NCI-H1105 treated with DMSO at 0.1 percent for 48 hours (cell line): ENCODE measurements at places on chromosomes 3 and 15.

GRCh38 chr15:69072906-69073305 is 58.4 kb downstream of the NOX5 start:
- no peak for DNase-seq

DNA sequence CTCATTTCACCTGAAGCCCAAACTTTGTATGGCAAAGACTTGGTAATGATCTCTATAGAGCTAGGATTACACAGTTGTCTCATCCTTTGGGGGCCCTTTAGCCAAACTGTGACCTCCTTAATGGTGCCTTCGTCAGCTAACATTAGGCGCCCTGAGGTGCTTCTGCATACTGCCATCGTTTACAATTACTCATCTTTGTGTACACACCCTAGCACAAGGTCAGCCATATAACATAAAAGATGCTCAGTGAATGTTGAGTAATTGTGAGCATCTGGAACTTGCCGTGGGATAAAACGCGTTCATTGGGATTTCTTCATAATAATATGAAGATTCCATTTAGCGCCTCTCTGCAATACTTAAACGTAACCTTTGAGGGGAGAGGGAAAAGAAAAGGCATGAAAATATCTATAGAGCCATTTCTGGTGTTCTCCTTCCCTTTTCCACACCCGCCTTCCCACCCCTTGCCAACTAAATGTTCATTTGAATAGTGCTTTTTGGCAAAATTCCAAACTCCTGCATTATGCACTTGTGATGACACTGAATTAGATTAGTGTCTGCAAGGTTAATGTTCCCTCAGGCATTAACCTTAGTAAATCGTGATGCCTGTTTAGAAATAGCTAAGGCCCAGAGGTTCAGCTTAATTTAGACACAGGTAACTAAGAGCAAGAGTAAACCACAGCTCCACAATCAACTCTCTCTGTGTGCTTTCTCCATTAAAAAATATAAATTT is 990 bp upstream of the ZNF148 start:
- DNase-seq: peak; percentile 74

GRCh38 chr3:123143669-123144411 is 57.9 kb upstream of the SEC22A start:
- no peak for DNase-seq

GRCh38 chr3:65902304-65902793 is 136.4 kb downstream of the MAGI1 start:
- DNase-seq: no peak

- DNase-seq: no peak
Measured at GRCh38 chr3:30081904-30082303, 524.5 kb upstream of the TGFBR2 start.

- DNase-seq: no peak
Measured at GRCh38 chr3:138062626-138063025, 52.7 kb downstream of the CLDN18 start.
